NK-92 treated with Interleukin-12 subunit alpha and Interleukin-12 subunit beta, amount 100 ng/mL, for 24 hours (cell line): ENCODE measurements at places on chromosomes 2 and 18.

GRCh38 chr2:62163106-62163831 lies 32.6 kb upstream of the B3GNT2 start:
- no peak for DNase-seq

DNA sequence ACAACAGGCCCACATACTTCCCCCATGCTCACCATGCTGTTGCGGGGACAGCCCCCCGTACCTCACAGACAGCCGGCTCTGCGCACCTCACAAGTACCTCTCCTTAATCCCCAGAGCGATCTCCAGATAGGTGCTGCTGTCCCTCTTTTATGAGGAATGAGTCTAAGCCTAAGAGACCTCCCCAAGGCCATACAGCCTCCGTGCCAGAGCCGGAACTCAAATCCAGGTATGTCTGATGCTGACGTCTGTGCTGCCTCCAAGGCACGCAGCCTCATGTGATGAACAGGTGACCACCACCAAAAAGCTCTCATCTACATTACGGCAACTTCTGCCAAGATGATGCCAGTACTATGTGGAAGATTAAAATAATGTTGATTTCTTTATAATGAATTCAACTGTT lies 85.2 kb downstream of the EIPR1 start:
- no peak for DNase-seq

DNA sequence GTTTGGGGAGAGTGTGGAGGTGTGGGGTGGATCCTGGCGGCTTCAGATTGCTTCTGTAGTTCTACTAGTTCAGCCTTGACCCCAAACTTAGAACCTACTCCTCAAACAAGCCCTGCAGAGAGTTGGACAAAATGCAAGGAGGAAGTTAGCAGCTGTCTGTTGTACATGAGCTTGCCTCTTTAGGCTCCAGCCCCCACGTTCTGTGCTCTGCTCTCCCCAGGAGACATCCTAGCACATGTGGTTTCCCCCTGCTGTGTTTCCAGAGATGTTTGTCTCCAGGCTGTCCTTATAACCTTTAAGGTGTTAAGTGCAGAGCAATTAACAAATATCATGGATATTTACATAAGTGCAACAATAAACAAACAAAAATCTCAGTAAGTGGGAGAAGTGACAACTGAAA lies 111.1 kb downstream of the ACOXL start:
- no peak for DNase-seq

GRCh38 chr2:634041-634440 lies 43.2 kb downstream of the TMEM18 start:
- DNase-seq = no peak

GRCh38 chr2:130186391-130186790 lies 4.3 kb downstream of the MZT2B start:
- DNase-seq = no peak

DNA sequence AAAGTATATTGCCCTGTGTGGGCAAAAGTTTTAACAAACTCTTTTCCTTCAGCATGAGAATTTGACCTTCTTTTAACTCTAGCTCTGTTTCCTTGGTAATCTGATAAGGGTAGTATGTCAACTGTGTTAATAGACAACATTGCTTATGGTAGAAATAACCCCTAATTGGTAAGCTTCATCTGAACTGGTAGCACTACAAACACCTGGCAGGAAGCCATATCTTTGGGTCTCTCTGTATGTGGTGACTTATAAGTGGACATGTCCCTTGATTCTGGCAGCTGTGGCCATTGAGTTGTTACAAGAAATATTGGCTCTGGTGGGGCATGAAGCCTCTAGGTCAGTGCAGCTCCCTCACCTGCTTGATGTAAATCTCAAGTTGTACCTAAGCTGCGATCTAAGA lies 46.9 kb downstream of the MBD5 start:
- DNase-seq = no peak

- DNase-seq = no peak
These were observed 244.2 kb downstream of the EXOC6B start for GRCh38 chr2:72581560-72582181.

DNA sequence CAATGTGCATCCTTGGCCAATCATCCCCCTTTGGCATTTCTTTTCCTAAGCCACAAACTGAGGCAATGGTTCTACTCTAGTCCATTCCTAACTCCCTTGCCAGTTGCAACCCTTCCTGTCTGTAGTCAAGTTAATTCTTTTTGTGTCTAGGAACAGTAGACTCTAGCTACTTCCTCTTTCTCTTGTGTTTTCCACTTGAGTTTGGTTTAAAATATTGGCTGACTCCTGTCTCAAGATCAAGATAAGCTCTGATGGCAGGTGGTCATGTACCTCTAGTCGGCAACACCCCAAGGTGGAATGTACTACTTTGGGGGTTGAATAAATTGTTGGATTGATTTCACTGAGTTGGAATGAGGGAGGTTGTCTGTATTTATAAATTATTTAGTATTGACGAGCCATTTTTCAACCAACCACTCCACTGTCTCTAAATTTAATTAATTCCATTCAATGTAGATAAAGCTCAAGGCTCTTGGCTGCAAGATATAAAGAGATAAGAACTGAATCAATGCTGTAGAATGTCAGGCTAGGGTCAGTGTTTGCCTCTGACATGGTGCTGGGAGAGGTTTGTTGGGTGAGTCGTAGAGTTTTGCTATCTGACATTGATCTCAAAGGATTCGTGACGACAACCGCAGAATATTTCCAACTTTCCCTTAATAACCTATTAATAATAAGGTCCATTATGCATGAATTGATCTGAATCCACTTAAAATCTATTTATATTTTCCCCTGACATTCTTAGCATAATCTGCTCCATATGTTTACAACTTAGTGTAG lies 188.7 kb upstream of the APCDD1 start:
- no peak for DNase-seq

- no peak for DNase-seq
These were observed 226.8 kb downstream of the MC4R start for GRCh38 chr18:60145776-60146175.

DNA sequence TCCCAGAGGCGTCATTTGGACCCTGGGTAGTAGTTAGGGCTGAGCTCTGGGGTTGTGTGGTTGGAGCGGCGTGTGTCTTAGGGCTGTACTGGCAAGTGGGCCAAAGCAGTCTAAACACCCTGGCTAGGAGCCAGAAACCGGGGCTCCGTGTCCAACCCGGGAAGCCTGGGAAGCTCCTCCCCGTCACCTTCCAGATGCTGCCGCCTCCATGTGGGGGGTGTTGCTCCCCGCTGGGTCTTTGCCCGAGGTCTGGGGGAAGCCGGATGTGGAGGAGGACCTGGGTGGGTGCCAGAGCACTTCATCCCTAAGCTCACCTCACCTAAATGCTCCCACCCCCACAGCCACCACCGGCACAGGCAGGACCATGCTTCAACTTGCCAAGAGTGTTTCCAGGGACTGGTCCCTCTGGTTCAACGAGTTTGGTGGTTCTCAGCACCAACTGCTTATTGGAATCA lies 25.4 kb downstream of the TET3 start:
- no peak for DNase-seq

GRCh38 chr2:46719487-46719886 lies 196.1 kb downstream of the MCFD2 start:
- no peak for DNase-seq

DNA sequence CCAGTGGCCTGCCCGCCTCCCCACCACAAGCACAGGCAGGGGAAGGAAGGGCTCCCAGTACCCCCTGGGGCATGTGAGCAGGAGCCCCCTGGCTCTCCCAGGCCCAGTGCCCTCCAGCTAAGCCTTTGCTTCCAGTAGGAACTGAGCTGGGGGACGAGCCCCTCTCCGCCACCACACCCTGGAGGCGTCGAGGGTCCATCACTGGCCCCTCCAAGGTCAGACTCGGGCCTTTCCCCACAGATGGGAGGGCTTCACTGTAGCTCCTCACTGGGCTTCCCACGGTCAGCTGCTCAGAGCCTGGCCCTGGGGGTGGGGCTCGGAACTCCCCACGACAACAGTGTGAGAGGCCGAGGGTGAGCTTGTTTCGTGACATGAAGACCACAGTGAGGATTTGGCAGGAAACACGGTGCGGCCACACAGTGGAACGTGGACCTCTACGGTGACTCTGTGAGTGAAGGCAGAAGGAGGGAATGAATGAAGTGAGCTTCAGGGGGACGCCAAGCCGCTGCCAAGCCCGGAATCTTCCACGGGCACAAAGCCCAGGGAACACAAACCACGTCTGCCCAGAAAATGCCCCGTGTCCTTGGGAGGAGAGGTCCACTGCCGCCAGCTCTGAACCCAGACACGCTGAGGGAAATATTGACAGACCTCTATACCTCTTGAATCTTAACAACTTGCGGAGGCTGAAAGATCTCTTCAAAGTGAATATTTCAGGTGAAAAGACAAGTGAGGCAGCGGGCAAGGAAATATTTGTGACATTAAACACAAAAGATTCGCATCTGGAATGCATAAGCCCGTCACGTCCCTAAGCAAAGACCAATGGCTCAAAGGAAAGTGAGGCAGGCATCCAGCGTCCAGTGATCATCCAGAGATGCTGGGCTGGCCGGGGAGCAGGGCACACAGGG lies 144.8 kb upstream of the GPC1 start:
- no peak for DNase-seq

DNA sequence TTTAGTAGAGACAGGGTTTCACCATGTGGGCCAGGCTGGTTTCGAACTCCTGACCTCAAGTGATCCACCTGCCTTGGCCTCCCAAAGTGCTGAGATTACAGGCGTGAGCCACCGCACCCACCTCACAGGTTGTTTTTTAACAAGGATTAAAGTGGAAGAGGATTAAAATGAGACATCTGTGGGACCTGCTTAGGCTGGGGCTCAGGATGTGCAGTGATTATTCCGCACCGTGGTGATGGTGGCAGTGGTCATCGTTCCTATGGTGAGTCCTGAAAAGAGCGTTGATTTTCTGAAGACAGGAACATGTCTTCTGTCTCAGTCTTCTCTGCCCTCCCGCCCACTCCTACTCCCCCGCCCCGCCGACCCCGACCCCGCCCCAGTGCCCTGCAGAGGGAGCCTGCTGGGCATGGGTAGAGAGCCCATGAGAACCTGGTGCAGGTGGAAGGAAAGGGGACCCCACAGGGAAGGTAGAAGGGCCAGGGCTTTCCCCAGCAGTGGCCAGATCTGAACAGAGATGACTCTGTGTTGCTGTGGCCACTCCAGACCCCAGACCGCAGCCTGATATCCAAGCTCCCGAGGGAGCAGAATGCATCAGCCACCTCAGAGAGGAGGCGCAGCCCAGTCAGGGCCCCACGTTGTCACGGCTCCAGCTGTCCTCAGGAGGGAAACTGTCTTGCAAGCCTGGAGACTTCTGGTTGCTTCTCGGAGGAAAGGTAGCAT lies 34.5 kb upstream of the FOSL2 start:
- DNase-seq = no peak

DNA sequence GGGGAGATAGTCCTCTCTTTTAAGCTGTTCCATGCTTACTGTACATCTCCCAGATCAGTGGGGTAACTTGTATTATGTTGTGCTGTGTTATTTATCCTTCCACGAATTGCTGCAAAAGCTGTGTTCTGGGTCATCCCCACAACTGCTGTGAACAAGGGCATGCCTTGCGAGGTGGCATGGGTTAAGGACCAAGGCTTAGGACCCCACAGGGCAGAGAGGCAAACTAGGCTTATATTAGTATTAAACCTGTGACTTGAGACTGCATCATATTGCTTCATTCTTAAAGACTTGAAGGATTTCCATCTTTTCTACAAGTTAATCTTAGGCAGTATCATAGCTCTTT lies 19.9 kb downstream of the RND3 start:
- no peak for DNase-seq
